Bronchial smooth muscle cell (primary cell): ENCODE measurements at places on chromosomes 6 and 20. TPM values are rescaled to one million over a fixed set of nuclear protein-coding genes. Genes with fewer than 3 reads are reported as not detected.

The DCDC2 gene
- not detected in 2 replicates for total RNA-seq

The OXT gene
- total RNA-seq, result not detected in 2 replicates

The SALL4 gene
- under 0.01 and 0.09 TPM in 2 replicates for total RNA-seq

The BTNL2 gene
- not detected in 2 replicates for total RNA-seq

The ZFP64 gene
- total RNA-seq, result 18.2 and 24.3 TPM in 2 replicates

The TUBB1 gene
- total RNA-seq, result not detected in 2 replicates

The BTBD3 gene
- total RNA-seq, result 13.4 and 21.6 TPM in 2 replicates

The RIPOR3 gene
- 7.7 and 22.1 TPM in 2 replicates for total RNA-seq

The CTCFL gene
- total RNA-seq, result not detected in 2 replicates

The SESN1 gene
- total RNA-seq, result 26.5 and 32.5 TPM in 2 replicates

The IL17A gene
- total RNA-seq, result not detected in 2 replicates

The TPD52L1 gene
- total RNA-seq, result 7.4 TPM in 2 replicates

The SLC17A3 gene
- total RNA-seq, result not detected in 2 replicates

The ORC3 gene
- 14.7 and 16.9 TPM in 2 replicates for total RNA-seq

The MRPL2 gene
- total RNA-seq, result 18.1 and 22.7 TPM in 2 replicates

The KCNQ5 gene
- 0.32 and 0.34 TPM in 2 replicates for total RNA-seq

The COL20A1 gene
- total RNA-seq, result under 0.01 TPM in 1 of 2 replicates, not detected in the other

The SLC22A2 gene
- total RNA-seq, result not detected in 2 replicates

The KIF25 gene
- not detected in 2 replicates for total RNA-seq

The RCAN2 gene
- 0.09 and 1.6 TPM in 2 replicates for total RNA-seq

The MAN1A1 gene
- total RNA-seq, result 53.1 and 62.7 TPM in 2 replicates

The BMP2 gene
- 0.86 and 2.2 TPM in 2 replicates for total RNA-seq

The BPIFB1 gene
- total RNA-seq, result not detected in 2 replicates

The EPPIN gene
- not detected in 2 replicates for total RNA-seq

The C20orf144 gene
- under 0.01 and 0.16 TPM in 2 replicates for total RNA-seq

The TGM3 gene
- total RNA-seq, result 0.09 TPM in 1 of 2 replicates, not detected in the other

The TP53TG5 gene
- 0.09 TPM in 1 of 2 replicates, not detected in the other for total RNA-seq

The GJA10 gene
- not detected in 2 replicates for total RNA-seq

The AKAP12 gene
- 113 and 143 TPM in 2 replicates for total RNA-seq

The GGTLC1 gene
- not detected in 2 replicates for total RNA-seq

The THBS2 gene
- 172 and 213 TPM in 2 replicates for total RNA-seq

The TFEB gene
- 1.5 and 1.9 TPM in 2 replicates for total RNA-seq

The HBS1L gene
- total RNA-seq, result 116 and 125 TPM in 2 replicates

The EYA2 gene
- 2.4 and 12.0 TPM in 2 replicates for total RNA-seq

The C6orf118 gene
- not detected in 2 replicates for total RNA-seq

The RXRB gene
- 25.2 and 26.4 TPM in 2 replicates for total RNA-seq

The ASXL1 gene
- 26.5 and 29.3 TPM in 2 replicates for total RNA-seq

The PRKN gene
- total RNA-seq, result 3.6 and 4.0 TPM in 2 replicates

The LPA gene
- not detected in 2 replicates for total RNA-seq

The RIPPLY2 gene
- not detected in 2 replicates for total RNA-seq

The RIN2 gene
- 44.6 and 49.5 TPM in 2 replicates for total RNA-seq

The SCRT2 gene
- not detected in 2 replicates for total RNA-seq

The RSPH4A gene
- total RNA-seq, result under 0.01 and 0.09 TPM in 2 replicates

The RAE1 gene
- total RNA-seq, result 23.5 and 40.1 TPM in 2 replicates

The SNAP91 gene
- not detected in 2 replicates for total RNA-seq

The PTPRA gene
- total RNA-seq, result 22.5 and 24.9 TPM in 2 replicates

The CASS4 gene
- total RNA-seq, result 3.0 and 5.0 TPM in 2 replicates

The ECHDC1 gene
- 34.9 and 44.1 TPM in 2 replicates for total RNA-seq

The BPIFA1 gene
- not detected in 2 replicates for total RNA-seq

The DOP1A gene
- 18.3 and 22.8 TPM in 2 replicates for total RNA-seq

The LY6G6C gene
- not detected in 2 replicates for total RNA-seq

The OR2H2 gene
- total RNA-seq, result not detected in 2 replicates

The MEP1A gene
- not detected in 2 replicates for total RNA-seq
